ENCODE measurements at places on chromosomes 16 and 17.
A peak's percentile ranks its signal among the peaks of the same experiment; 100 is the strongest.

DNA sequence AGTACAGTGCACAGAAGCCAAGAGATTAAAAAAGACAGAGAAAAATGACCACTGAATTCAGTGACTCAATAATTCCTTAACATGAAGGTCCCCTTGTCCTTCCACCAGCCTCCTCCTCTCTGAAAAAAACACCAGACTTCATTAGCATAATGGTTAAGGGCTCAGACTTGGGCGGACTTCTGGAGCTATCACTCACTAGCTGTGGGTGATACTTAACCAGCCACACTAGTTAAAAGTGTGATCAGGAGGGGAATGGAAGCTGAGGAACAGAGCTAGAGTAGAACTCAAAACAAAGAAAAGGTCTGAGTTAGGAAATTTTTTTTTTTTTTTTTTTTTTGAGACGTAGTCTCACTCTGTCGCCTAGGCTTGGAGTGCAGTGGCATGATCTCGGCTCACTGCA is 23.2 kb downstream of the ZNF652 start:
- no peak for DNase-seq

- no peak for DNase-seq
These were observed 12.0 kb upstream of the CRK start for GRCh38 chr17:1467898-1468492.

DNA sequence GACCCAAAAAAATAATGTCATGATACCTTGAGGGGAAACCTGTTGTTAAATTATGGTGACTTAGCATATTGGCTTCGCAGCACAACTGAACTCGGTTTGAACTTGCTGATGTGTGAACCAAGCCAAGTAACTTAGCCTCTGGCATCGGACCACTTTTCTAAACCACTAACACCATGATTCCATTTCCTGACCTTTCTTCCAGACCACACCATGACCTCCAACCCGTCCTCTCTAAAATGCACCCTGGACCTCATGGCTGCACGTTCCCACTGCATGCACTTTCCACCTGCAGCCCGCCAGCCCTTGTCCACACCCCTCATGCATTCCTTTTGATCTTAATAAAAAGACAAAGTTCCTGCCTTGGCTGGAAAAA is 29.3 kb downstream of the DYNLRB2 start:
- no peak for DNase-seq

DNA sequence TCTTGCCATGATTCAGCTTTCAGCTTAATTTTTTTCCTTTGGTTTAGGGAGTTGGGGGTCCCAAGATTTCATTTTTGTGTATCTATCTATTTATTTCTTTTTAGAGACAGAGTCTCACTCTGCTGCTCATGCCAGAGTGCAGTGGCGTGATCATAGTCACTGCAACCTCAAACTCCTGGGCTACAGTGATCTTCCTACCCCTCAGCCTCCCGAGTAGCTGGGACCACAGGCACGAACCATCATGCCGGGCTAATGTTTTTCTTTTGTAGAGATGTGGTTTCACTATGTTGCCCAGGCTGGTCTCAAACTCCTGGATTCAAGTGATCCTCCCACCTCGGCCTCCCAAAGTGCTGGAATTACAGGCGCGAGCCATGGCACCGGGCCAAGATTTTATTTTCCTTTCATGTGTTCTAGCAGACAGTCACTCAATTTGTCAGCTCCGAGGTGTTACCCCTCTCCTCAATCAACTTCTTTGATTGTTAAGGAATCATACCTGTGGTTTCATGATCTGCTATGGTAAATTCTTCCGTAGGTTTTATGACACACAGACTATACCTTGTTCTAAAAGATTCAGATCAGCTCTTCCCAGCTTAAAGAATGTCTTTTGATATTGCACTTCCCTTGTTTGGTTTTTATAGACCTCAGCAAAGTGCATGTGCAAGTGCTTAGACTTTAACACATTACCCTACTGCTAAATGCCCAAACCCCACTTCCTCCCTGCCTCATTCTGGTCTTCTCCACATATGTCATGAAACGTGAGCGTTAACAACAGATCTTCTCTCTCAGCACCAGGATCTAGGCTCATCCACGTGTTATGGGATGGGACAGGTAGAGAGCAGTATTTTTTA is 13.0 kb downstream of the UNC45B start:
- DNase-seq = peak; percentile 47

DNA sequence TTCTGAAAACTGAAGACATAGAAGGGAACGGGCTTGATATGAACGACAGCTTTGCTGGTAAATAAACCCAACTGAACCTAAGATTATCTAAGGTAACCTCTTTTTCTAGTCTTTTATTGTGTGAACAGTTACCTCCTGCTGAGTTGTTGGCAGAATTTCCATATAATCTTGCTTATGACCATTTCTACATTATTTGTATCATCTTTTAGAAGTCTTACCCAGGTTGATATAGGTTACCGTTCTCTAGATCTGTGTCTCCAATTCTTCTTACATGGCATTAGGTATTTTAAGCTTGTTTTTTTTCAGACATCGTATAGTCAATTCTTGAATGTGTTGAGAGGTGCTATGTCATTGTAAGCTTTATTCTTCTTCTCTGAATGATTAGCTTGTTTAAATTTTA is 24.3 kb downstream of the TTC19 start:
- no peak for DNase-seq

DNA sequence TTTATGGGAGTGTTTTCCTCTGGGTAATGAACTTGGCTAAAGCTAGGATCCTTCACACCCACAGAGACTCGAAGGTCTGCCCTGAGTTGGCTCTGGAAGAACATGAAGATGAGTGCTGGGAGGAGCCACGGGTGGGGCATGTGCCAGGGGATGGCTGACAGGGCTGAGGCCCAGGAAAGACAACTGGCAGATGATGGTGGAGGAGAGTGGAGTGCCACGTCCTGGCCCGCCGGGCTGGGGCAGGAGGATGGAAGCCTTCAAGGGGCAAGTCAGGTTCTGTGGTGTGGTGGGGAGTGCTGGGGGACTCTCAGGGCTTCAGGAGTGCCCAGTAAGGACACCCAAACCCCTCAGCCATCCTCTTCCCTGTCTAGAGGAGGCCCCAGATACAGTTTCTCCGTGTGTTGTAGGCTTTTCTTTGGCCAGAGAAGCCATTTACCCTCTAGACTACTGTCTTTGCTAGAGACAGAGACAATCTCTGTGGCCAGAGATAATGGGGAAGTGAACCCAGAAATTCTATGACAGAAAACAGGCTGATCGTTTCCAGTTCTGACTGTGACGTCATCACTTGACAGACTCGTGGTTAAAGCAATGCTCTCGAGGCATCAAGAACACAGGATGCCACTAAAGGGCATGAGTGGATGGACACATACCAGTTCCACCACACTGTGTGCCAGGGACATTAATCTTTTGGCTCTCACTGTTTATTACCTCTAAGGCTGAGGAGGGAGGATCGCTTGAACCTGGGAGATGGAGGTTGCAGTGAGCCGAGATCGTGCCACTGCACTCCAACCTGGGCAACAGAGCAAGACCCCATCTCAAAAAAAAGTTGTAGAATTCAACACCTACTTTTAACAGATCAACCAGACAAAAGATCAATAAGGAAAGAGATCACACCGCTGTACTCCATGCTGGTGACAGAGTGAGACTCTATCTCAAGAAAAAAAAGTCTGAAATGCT is 18.6 kb upstream of the SLC5A10 start:
- DNase-seq = no peak

DNA sequence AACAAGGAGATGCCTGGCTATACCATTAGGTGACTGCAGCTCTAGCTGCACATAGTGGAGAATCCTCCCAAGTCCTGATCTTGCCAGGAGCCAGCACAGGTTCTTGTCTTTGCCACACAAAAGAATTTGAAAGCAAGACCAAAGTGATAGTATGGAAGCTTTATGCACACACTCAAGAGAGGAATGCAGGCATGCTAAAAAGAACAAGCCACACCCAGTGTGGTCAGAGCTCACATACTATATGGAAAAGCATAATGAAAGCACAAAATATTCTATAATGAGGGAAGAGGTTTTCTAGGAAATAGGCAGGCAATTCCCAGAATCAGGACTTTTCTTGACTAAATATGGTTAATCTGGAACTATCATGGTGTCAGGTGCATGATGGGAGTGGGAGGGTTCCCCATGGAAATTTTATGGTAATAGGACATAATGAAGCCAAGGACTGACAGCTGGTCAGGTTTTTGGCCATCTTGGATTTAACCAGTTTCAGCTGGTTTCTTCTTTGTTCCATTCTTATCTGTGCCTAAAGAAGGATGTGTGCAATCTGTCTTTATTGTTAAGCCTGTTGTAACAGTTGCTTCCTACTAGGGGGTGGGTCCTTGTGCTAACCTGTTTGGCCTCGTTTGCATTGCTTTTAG is 171.6 kb downstream of the ZNF18 start:
- DNase-seq = no peak

- DNase-seq = no peak
These were observed 45.5 kb upstream of the MMP2 start for GRCh38 chr16:55433535-55433934.

- DNase-seq = no peak
These were observed 20.9 kb upstream of the PYY start for GRCh38 chr17:43974382-43975266.

DNA sequence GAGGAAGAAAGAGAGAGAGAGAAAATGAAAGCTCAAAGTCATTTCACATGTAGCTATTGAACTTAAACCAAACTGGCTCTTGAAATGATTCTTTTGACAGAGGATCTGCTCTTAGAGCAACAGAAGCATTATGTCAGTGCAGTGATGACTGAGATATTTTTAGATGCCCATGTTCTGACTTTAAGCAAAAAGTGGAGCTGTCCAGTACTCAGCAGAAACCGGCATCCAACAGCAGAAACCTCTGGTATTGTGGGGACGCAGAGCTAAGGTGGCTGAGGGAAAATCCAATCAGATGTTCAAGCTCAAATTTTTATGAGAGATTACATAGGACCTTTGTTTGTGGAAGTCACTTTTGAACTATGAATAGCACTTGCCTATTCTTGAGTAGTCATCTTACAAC is 69.8 kb upstream of the ANKFN1 start:
- no peak for DNase-seq

GRCh38 chr17:69558796-69559195 is 144.3 kb downstream of the MAP2K6 start:
- DNase-seq = no peak

GRCh38 chr16:53743149-53743566 is 39.2 kb downstream of the FTO start:
- peak; percentile 1 for DNase-seq

GRCh38 chr17:64164596-64165285 is 34.8 kb upstream of the ERN1 start:
- DNase-seq = no peak

DNA sequence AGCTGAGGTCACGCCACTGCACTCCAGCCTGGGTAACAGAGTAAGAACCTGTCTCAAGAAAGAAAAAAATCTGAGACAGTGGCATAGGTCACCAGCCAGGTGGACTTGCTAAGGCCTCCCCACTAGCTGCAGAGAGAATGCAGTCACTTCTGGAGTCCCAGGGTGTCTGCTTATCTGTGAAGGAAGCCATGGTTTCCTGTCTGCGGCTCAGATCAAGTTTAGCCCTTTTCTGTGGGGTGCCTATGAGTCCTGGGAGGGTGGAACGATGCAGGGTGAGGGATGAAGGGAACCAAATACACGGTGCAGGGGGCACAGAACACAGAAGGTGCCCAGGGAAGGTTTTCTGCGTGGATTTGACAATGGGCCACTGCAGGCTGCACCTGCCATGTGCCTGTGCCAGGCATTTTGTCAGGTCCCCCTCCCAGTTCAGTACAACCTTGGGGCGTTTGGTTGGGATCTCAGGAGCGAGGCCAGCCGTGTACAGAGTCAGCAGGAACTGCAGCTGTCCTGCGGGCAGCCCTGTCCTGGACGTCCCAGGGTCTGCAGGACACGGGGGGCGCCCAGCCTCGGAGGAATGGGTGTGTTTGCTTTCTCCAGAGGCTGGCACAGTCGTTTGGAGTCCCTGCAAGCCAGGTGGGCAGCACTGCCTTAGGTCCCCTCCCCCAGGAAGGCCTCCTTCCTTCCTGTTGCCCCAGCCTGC is 41.8 kb downstream of the RAB11FIP4 start:
- peak; percentile 37 for DNase-seq

DNA sequence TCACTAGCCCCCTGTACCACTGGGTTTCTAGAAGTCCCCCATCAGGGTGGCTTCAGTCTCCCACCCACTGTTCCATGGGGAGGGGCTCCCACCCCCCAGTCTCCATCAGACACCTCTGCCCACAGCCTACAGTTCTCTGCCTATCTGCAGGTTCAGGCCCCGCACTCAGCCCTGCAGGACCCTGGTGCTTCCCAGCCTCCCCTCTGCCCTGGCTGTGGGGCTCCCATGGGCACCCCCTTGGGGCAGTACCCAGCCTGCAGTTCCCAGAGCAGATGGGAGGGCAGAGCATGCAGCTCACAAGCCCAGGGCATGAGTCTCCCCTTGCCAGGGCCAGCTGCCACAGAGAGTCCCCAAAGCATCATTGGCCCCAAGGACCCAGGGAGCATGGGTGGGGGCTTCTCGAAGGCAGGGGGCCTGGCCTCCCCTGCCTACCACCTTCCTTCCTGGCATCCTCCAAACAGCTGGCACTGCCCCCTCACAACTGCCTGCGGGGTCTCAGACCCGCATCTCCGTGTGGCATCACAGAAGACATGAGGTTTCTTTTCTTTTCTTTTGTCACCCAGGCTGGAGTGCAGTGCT is 2.8 kb upstream of the MRPL28 start:
- DNase-seq = no peak

DNA sequence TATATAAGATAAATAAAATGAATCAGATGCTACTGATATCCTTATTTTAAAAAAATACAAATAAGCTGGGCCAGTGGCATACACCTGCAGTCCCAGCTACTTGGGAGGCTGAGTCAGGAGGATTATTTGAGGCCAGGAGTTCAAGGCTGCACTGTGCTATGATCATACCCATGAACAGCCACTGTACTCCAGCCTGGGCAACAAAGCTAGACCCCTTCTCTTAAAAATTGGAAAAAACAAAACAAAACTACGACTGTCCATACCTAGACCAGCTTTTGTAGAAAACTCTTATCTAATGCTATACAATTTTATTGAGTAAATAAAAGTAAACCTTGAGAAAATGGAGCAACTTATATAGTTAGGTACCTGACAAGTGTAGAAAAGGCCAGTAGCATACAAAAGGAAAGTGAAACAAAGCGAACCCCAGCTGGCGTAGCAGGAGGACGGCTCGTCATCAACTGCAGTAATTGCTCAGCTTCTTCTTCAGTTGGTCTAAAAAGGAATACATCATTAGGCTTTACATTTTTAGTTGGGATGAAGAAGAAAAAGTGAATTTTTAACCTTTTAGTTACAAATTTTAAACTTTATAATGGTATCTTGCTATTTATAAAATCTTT is 23.6 kb downstream of the INTS2 start:
- DNase-seq = peak; percentile 26

DNA sequence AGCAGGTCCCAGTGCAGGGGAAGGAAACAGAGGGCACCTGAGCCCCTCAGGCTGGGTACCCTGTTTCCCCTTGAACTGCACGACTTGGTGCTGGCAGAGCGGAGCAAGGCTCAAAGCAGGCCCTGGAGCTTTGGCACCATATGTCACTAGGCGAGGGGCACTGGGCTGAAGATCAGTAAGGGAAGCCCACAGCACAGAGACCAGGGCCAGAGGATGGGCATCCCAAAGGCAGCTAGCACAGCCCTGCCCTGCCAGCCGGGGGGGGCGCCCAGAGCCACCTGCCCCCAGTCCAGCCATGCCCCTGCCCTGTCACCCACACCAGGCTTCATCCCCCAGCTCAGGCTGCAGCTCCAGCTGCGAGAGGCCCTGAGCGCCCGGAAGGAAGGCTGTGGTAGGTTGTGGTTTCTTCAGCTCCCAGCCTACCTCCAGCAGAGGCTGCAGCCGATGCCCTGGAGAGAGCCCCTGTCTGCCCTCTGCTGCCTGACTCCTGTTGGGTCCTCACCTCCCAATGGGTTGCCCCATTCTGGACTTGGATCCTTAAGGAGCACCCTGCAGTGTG is 10.9 kb downstream of the NHERF1 start:
- DNase-seq = peak; percentile 46
